Iris pigment epithelial cell (primary cell): ENCODE measurements at places on chromosomes 2 and 18.
A peak's percentile ranks its signal among the peaks of the same experiment; 100 is the strongest.

- peak; percentile 65 for DNase-seq
These were observed 4.5 kb downstream of the PSTPIP2 start for GRCh38 chr18:46067438-46068007.

DNA sequence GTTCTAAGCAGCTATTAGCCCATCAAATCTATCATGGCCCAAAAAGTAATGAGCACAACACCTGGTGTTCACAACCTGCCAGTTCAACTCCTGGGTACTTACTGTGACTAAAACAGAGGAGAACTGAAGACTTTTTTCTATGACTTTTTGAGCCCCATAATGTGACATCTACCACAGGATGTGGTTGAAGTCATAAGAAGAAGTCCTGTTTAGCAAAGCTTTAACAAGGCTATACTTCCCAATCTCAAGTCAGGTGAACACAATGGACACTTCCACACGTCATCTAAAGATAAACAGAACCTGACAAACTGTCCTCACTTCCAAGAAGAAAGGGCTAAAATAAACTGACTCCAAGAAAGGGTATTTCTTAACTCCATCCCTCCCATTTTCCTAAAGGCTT, 138.8 kb downstream of the ATAD2B start:
- no peak for DNase-seq

GRCh38 chr2:109493176-109493935, 120.4 kb downstream of the SEPTIN10 start:
- no peak for DNase-seq

DNA sequence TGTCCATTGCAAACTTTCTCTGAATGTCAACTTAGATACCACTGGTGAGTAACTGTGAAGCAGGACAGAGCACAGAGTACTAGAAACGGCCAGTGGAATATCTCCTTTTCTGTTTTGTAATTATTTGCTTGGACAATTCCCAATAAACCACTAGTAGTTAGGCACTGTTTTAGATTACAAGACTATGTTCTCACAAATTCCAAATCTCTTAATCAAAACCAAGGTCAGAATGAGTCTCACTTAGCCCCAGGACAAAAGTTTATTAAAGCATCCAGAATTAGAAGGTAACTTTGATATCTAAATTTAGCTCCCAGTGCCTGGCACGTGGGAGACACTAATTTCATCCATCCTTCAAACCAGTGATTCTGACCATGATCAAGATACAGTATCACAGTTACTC, 89.0 kb downstream of the ZNF521 start:
- DNase-seq: peak; percentile 4

- no peak for DNase-seq
These were observed 226.1 kb downstream of the DYSF start for GRCh38 chr2:71679491-71679890.

- DNase-seq: no peak
These were observed 125.6 kb downstream of the SOCS6 start for GRCh38 chr18:70414315-70414900.

DNA sequence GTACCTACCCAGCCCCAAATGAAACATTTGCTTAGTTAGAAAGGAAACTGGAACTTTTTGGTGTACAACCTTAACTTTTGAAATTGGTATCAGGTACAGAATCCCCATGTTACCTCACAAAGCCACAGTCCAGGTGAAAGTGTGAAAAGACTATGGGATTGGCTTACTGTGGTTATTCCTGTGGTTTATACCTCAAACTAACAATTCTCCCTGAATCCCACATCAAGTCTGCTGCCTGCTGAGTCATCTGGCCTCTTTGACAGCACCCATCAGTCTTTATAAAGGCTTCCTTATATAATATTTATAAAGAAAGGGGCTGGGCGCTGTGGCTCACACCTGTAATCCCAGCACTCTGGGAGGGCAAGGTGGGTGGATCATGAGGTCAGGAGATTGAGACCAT, 164.6 kb downstream of the TMEM247 start:
- peak; percentile 62 for DNase-seq

DNA sequence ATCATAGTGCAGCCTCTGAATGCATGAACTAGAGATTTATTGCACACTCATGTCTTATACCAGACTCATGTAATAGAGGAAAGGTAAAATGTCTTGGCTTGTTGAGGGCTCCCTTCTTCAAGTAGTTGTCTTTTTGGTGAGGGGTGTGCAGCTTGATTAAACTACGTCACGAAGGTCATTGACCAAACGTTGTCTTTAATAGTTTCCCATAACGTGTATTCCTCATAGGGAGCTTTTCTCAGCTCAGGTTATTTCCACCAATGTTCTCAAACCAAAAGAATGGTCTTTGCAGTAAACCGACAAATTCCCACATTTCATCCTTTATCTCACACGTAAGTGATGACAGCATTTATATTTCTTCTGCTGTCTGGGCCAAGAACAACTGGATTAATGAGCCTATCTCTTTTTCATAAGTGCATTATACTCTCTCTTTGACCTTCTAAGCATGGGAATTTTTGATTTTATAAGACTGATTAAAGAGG, 547.7 kb upstream of the ZEB2 start:
- no peak for DNase-seq

- no peak for DNase-seq
These were observed 66.1 kb upstream of the RGPD5 start for GRCh38 chr2:109727929-109728447.

DNA sequence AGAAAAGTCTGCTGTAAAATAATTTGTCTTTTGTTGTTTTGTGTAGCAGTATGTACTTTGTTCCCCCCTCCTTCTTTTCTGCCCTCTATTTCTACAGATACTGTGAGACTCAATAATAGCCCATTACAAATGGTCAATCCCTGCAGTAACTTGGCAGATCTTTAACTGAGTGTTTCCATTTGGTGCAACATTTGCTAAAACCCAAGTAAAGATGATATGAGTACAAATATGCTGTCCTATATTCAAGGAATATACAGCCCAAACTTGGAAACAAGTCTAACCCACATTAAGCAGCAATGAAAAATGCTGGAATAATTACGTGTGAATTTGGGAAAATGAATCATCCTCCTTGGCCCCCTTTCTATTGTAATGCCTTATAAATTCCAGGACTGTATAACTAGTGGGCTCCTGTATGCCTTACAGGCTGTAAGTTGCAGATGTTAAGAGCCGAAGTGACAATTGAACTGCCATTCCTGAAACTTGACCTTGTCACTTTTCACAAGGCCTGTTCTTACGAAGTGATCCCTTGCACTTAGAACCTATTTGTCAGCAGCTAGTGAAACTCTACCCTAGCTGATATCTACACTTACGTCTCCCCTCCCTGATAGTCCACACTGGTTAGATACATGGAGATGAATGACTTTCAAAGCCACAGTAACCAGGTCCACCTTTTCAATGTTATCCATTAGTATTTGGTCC, 104.9 kb downstream of the IRS1 start:
- no peak for DNase-seq

DNA sequence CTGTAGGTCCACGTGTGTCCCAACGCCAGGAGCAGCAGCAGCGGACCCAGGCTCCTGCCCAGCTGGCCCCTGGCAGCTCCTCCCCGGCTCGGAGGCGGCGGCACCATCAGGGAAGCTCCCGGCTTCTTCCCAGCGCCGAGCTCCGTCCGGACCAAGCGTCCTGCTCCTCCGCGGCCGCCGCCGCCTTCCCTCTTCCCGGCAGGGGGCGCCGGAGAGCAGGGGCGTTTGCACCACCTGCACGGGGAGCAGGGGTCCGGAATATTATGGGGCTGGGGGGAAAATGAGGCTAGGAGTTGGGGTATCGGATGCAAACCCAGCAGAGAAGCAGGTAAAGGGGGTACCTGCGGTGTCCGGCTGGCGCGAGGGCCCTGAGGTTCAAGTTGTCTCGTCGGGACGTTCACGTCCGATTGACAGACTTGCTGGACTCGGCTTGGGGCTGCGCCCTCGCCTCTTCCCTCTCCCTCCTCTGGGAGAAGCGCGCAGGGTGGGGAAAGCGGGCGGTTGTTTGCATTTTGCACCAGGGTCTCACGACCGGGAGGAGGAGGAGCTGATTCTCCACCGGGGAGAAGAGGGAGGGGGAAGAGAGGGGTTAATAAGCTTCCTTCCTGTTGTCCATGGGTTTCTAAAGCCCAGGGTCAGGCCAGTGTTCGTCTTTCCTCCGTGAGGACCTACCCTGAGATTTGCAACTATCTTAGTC, at the start of gene CCBE1:
TSS of gene CCBE1 (minus strand) at position 188 of the 697 bp plus-strand sequence.
- peak; percentile 79 for DNase-seq

DNA sequence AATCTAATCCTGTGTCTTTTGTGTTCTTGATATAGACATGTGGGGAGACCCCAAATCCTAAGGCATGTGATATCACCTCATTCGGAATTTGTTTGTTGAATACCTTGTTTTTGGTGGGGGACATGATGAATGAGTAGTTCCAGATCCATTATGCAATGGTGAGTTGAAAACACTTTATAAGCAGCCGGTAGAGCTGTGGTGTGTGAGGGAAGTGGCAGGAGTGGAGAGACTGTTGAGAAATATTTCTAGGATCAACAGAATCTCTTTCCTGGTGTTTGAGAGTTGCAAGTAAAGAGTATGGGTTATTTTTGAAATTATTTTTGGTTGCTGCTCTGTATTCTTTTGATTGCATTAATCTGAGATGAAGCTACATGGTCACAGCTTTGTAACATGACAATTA, 34.4 kb downstream of the LHCGR start:
- no peak for DNase-seq

- DNase-seq: no peak
These were observed 250.2 kb upstream of the REG3G start for GRCh38 chr2:78775291-78775690.
